ENCODE measurements at places on chromosomes 11 and 22.

GRCh38 chr11:86438685-86439084, 64.0 kb downstream of the CCDC81 start:
- DNase-seq: no peak

GRCh38 chr22:49402169-49402568, 425.5 kb downstream of the BRD1 start:
- DNase-seq: no peak

DNA sequence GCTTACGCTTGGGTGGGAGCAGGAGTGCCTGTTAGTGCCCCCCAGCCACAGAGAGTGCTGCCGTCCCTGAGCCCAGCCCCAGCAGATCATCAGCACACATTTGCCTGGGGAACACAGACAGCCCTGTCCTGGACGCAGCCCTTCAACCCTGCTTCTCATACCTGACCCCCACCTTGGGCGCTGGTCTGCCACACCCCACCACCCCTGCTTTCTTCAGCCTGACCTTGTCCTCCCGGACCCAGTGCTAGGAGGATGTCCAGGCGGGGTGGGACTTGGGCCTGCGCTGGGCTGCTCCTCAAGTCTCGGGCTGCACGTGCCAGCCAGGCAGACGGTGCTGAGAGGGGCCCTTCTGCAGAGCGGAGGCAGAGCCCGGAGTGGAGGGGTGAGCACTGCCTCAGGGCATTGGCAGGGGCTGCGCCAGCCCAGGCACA, 119.2 kb downstream of the KCNQ1OT1 start:
- DNase-seq: no peak

- no peak for DNase-seq
These were observed 32.0 kb upstream of the TH start for GRCh38 chr11:2203440-2204259.

DNA sequence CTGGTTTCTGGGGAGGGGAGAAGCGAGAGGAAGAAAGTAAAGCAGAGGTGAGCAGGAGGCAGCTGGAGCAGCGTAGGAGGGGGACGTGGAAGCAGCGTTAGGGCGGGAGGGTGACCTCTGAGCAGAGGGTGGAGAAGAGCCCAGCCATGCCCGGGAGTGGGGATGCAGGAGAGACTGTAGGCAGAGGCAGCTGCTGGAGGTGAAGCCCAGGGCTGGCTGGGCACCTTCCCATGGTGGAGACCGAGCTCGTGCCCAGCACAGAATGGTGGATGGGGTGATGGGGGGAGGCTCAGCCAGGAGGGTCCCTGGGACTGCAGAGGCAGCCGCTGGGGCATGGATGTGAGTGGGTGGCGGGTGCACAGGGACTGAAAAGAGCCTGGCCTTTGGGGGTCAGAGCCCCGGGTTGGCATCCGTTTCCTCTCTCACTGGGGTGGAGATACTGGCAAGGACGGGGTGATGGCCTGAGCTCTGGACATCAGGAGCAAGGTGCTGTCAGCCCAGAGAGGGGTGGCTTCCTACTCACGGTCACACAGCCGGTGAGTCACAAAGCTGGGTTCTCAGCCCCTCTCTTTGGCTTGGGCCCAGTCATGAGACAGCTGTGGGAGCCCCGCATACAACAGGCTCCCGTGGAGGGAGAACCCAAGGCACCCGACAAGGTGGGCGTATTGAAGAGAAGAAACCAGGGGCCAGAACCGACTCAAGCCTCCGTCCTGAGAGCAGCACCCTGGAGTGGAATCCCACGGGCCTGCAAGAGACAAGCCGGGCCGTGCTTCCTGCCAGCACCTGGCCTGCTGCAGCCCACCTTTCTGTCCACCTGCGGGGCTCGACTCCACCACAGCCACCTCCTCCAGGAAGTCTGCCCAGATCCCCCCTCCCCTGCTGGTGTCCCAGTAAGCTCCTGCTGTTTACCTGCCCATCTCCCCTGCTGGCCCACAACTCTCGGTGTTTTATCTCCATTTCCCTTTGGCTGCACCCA, 45.8 kb upstream of the FGF3 start:
- no peak for DNase-seq

- no peak for DNase-seq
These were observed 52.4 kb downstream of the CELSR1 start for GRCh38 chr22:46484861-46485595.

DNA sequence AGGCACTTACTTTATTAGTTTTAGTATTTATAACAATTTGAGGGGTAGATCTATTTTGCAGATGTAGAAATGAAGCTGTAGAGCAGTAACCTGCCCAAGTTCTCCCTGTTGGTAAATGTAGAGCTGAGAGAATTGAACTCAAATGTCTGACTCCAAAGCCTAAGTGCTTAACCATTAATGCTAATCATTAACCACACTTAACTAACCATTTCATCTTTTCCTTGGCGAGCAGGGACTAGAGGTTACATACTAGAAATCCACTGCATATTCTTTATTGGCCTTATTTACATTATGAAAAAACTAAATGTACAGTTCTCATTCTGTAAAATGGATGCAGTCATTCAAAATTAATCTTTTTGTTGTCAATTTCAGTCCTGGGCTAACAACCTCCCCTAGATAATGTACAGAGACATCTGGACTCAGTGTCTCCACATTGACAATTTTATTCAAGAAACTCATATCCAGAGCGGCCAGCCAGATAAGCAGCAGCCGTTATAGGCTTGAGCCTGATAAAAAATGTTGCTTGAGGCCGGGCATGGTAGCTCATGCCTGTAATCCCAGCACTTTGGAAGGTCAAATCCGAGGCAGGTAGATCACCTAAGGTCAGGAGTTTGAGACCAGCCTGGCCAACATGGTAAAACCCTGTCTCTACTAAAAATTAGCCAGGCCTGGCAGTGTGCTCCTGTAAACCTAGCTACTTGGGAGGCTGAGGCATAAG, 76.7 kb upstream of the PICALM start:
- DNase-seq: no peak

GRCh38 chr11:746289-747157, 741 bp upstream of the TALDO1 start:
- peak; percentile 33 for DNase-seq

DNA sequence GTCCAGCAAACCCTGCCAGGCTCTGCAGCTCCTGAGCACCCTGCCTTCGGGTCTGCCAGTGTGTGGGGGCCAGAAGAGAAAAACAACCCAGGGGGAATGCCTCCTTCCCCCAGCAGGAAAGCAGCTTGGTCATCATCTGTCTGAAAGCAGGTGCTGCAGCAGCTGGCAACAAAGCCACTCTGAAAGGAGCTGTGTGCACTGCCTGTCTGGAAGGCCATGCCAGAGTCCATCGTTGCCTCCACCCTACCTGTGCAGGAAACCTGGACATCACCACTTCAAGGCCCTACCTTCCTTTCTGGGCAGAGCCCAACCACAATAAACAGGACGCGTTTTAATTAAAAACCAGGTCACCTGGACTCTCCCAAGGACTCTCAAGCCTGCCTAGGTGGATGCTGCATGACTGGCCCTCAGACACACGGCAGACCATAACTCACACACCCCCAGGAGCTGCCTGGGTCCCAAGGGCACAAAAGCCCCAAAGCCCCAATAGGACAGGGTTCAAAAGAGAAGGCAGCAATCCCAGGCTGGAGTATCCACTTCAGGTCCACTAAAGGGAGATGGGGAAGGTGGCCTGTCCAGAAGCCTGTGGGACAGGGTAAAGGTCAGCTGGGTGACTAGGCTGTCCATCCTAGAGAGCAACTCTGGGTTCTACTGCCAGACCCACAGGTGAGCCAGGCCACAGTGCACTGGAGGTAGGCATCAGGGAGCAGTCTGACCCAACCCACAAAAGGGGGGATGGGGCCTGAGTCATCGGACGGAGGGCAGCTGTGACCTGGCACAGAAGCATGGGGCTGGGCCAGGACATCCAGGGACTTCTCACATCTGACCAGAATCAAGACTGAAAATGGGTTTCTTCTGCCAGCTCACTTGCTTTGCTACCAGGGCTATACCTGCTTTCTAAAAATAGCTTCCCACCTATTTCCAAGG, 6.1 kb downstream of the GNB1L start:
- no peak for DNase-seq

DNA sequence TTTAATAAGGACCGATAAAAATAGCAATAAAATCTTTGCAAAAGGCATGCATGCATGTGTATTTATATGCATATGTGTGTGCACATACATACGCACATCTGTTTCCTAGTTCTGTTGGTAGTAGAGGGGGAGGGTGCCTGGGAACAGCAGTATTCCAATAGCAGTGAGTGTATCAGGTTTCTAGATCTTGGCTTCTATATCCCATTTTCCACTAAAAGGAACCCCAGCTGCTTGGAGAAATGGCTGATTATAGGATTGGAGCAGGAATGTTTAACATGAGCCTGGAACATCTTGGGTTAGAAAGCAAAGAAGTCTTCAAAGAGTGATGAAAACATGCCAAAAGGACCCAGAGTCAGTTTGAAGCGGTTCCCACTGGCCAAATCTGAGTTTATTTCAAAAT, 21.0 kb downstream of the TNRC6B start:
- DNase-seq: no peak

DNA sequence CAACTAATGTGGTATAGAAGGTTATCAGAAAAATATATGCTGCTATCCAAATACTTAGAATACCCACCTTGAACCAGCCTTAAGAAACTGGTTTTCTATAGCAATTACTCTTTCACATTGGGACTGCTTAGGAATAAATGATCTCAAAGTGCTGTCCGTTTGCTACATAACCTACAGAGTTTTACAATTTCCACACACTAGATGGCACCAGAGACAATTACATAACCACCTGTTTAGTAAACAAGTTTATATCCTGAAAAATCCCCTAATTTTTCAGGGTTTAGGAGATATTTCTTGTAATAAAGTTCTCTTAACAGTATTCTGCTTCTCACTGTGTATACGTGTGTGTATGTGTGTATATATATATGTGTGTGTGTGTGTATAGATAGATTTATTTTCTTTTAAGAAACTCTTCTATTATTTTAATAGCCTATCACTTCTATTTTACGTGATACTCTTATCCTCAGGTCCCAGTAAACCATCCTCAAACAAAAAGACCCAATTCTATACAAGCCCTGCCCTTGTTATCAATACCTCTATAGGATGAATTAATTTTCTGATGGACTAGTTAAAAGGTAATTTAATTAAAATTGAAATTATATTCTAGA, 6.7 kb upstream of the OR5I1 start:
- DNase-seq: peak; percentile 22

GRCh38 chr22:20128902-20129746, 2.5 kb upstream of the ZDHHC8 start:
- no peak for DNase-seq

DNA sequence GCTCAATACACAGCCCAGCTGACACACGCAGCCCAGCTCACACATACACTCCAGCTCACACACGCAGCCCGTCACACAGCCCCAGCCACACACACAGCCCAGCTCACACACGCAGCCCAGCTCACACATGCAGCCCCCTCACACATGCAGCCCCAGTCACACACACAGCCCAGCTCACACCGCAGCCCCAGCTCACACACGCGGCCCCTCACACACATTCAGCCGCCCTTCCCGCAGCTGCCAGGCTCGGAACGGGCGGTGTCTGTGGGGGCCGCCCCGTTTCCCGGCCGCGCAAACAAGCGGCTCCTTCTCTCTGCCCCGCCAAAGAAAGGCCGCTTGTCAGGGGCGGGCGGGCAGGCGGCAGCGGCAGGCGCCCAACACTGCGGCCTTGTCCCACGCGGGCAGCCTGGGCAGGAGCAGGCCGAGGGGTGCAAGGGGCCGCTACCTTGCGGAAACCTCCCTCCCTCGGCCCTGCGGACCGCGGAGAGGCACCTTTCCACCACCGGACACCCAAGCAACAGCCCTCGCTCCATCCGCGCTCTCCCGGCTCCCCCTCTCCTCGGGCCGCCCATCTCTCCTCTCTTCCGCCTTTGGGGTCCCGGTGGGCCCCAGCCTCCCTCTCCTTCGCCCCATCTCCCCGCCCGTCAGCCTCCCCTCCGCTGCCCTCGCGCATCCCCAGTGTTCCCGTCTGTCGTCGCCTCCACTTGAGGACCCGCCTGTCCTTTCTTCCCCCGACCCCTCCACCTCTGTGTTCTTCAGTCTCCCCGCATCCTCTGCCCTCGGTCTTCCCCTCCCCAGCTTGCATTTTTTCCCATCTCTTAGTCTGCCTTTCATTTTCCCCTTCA, 2.2 kb downstream of the PHLDB1 start:
- no peak for DNase-seq

- no peak for DNase-seq
These were observed 288.8 kb upstream of the SYN3 start for GRCh38 chr22:33347002-33347401.

GRCh38 chr22:47000256-47000655, 237.8 kb downstream of the TBC1D22A start:
- DNase-seq: no peak

GRCh38 chr11:79860336-79860735, 419.5 kb upstream of the TENM4 start:
- DNase-seq: no peak

GRCh38 chr22:44605486-44605885, 96.5 kb upstream of the PRR5 start:
- DNase-seq: no peak

- no peak for DNase-seq
These were observed 35.9 kb downstream of the MYO18B start for GRCh38 chr22:25777870-25778269.

DNA sequence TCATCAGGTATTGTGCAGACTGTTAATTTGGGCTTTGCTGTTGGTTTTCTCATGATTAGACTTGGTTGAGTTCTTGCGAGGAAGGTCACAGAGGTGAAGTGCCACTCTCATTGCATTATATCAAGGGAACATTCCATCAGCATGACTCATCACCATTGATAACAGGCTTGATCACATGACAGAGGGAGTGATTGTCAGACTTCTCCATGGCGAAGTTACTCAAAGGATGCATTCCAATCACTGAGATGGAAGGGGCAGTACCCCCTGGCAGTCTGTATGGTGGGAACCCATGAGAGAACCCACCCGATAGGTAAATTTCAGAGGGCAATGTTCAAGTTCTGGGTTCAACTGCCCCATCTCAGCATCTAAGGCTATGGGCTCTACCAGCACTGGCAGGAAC, 19.4 kb upstream of the P2RY2 start:
- DNase-seq: no peak

DNA sequence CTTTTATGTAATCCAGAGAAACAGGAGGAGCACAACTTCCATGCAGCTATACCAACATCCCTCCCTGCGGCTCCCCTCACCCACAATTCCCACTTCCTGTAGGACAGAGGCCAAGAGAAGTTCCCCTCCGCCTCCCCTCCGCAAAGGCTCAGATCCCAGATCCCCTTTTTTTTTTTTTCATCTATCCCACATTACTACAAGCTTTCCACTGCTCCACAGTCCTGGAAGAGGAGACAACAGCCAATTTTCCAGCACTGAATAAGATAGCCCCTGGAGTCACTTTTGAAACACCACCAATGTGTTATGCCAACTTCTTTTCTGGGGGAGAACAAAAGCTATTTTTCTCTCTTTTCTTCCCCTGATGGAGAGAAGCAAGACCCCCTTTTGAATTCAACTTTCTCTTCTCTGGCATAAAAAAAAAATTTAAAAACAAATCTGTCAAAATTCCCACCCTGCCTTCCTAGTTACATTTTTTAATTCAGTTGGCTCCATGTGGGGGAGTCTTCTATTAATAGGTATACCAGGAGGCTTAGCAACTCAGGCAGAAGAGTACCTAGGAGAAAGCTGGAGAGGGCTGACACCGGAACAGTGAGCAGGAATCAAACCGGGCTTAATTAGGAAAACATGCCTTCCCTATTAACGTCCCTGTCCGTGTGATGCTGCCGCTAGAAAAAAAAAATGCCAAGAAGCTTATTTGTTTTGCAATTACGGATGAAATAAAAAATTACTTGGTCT, 543.4 kb downstream of the BUD13 start:
- no peak for DNase-seq
